ENCODE measurements at places on chromosomes 7 and 10.

DNA sequence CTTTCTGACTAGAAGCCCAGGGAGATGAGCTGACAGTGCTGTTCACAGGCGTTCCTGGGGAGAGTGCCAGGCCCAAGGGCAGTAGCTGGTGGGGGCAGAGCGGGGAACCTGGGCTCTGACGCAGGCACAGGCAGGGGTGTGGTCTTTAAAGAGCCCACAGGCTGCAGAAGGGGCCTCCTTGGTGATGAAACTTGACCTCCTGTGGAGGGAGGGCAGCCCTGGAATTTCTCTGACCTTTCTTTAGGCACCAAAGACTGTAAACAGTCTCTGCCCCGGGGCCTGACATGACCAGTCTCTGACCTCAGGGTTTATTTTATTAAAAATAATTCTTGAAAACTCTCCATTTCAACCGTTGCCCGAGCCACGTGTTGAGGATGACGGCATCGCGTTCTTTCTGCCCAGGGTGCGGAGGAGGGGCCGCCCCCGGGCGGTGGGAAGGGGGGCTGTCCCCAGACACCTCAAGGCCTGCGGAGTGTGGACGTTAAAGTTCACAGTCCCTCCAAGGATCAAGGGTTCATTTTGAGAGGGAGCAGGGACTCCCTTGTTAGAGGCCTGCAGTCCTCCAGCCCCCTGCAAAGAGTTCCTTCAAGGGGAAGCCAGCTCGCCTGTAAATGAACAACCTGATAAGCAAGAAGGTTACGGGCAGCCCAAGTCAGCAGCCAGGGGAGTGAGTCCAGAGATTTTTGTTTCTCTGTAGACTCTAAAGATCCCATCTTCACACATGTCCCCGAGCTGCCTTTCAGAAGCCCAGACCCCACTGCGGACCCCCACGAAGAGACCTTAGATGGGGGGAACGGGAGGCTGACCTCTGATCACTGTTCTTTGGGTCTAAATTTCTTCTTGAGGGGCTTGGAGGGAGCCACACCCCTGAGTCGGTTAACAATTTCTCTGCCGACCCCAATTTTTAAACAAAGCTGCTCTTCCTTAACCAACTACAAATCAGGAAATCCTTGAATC lies 128.9 kb downstream of the VIPR2 start:
- DNase-seq, result no peak

- DNase-seq, result no peak
These were observed 175.7 kb downstream of the GFRA1 start for GRCh38 chr10:116097239-116097784.

- DNase-seq, result peak; percentile 66
These were observed 18.0 kb downstream of the RNLS start for GRCh38 chr10:88565072-88565471.

- no peak for DNase-seq
These were observed 18.6 kb downstream of the CACNB2 start for GRCh38 chr10:18158773-18159265.

DNA sequence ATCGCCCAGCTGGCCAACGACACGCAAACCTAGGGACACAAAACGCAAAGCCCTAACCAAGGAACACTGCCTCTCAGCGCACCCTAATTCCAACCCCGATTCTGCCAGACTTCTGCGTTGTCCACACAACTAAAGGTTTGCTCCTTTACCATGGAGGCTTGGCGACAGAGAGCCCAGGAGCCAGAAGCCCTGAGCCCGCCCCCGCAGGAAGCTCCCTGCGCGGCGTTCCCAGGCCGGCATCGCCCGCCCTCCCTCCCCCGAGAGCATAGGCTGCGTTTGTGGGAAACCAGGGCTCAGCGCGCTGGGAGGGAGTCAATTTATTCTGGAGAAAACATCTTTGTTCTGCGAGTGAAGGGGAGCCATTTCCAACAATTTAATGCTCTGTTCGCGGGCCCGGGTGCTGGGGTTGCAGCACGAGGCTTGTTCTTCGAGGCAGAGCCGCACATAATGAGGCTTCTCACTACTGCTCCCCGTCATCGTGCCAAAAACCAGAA lies 103.9 kb downstream of the GRID1 start:
- DNase-seq, result no peak

GRCh38 chr10:34861293-34862021 lies 46.4 kb upstream of the PARD3 start:
- peak; percentile 55 for DNase-seq

DNA sequence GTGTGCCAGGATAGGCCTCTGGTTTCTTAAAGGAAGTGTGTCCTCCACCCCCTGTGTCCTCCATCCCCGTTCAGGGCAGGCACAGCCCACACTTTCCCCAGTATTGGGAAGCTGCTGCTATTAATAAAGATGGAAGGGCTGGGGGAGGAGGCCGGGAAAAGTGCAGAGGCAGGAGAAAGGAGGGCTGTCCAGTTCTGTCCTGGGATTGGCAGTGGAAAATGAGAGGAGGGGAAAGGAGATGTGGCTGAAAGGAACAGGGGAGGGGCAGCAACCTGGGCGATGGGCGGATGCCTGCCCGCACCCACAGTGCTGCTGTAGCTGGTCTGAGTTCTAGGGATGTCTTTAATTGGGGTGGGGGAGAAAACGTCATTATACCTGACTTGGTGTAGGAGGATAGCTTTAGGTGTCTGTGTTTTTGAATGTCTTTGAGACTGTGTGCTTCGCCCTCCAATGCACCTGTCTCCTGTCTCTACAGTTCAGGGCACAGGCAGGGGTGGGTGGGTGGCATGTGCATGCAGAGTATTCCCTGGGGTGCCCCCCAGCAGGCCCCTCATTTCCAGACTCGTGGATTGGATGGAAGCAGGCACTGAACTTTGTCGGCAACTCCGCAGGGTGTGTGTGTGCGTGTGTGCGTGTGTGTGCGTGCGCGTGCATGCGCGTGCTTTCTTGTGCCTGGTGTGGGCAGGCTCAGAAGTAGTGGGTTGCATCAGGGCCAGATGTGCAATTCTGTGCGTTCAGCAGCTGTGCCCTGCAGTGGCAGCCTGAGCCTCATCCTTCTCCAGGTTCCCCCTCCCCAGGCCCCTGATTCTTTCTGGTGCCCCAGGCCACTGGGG lies 2.5 kb downstream of the TRIM8 start:
- DNase-seq, result no peak

- DNase-seq, result no peak
These were observed 361.4 kb upstream of the NPSR1 start for GRCh38 chr7:34296663-34297062.

DNA sequence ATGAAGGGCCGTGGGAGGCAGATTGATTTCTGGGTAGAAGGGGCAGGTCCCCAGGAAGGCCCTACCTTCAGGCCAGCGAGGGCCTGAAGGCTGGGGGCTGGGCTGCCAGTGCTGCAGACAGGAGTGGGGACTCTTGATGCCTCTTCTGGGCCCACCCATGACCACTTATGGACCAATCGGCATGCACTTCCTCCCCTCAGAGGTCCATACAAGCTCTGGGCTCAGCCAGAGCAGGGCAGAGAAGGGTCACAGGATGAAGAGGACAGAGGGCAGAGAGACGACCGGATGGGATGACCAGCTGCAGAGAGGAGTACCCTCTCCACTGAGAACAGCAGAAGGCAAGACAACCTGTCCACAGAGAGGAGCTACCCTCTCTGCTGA lies 120.1 kb downstream of the DYNC2I1 start:
- DNase-seq, result no peak

- DNase-seq, result no peak
These were observed 145.1 kb upstream of the NOBOX start for GRCh38 chr7:144548556-144548955.

GRCh38 chr7:76260171-76260703 lies 42.2 kb upstream of the HSPB1 start:
- peak; percentile 95 for DNase-seq

DNA sequence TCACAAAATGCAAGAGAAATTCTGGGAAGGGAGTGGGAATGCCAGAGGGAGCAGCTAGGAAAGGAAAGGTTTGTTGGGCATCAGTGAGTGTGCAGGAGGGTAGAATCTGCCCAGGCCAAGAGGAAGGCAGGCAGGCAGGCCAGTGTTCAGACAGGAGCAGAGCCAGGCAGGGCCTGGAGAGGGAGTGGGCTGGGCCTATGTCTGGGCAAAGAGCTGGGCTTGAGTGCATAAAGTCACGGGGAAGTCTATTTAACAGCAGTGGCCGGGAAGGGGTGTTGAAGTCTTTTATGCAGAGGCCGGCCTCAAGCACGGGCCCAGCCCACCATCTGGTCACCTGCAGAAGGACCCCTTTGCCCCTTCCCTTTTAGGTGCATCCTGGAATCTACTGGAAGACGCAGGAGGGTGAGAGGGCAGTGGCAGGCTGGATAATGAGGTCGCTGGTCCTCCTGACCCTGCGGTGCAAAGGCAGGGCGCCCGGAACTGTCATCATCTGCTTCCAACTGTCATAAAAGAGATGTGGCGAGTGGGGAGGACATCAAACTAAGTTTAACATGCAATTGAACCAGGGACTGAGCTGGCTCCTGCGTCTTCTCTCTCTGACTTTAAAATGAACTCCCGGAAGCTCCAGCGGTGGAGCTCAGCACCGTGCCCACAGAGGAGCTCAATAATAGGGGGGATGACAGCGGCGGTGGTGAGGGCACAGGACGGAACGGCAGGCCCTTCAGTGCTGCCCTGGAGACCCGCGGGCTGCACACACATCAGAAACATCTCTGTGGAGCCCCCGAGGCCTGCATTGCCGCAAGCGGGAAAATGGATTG lies 29.5 kb downstream of the CARD11 start:
- DNase-seq, result no peak

GRCh38 chr7:155414547-155415492 lies 43.1 kb upstream of the EN2 start:
- no peak for DNase-seq

GRCh38 chr10:58028597-58029366 lies 238.9 kb downstream of the IPMK start:
- peak; percentile 55 for DNase-seq

DNA sequence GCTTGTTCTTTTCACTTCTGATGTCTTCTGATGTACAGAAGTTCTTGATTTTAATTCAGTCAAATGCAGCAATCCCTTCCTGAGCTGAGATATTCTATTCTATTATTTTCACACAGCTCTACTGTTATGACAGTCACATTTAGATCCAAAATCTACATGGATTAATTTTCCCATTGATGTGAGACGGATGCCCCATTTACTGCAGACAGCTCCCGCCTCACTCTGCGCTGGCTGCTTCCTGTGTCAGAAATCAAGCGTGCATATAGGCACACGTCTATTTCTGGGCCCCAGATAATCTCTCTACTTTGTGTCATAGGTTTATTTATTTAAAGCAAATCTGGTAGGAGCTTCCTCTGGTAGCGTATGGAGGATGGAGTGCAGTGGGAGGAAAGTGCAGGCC lies 6.7 kb downstream of the BNIP3 start:
- no peak for DNase-seq

- peak; percentile 22 for DNase-seq
These were observed 390.3 kb downstream of the MAGI2 start for GRCh38 chr7:79063019-79063698.

GRCh38 chr10:114259824-114260223 lies 20.8 kb downstream of the VWA2 start:
- no peak for DNase-seq

DNA sequence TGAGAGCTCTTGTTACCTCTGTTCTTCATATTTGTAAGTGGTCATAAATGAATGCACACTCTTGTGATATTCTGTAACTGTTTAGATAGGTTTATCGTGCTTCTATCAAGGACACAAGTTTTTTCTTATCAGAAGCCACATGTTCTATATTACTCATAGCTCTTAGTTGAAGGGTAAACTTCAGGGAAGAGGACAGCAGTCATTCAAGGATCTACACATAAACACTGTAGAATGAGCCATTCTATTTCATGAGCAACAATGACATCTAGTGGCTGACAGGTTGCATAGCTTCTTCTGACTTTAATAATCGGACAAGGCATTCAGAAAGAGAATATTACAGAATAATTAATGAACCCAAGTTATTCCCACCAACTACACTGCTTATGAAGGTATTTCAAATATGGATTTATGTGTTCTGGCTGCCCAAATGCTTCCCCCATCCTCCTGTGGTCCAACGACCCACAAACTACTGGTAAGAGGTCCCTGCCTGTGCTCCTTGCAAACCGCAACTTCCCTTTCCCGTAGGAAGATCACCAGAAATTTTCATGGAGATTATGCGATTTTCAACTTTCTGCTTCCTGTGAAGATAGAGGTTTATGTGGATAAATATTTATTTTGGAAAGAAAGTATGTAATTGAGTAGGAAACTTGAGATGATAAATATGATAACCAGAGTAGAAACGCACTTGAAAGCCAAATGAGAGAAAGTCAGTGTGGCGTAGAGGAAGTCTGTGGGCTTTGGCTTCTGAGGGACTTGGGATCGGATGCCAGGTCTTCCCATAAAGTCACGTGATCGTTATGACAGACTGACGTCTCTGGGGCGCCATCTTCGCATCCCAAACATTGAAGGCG lies 16.8 kb upstream of the ABCB5 start:
- DNase-seq, result peak; percentile 91

- DNase-seq, result no peak
These were observed 185.4 kb downstream of the JCAD start for GRCh38 chr10:29873941-29874484.

GRCh38 chr10:128993911-128994538 lies 473.0 kb upstream of the MGMT start:
- DNase-seq, result no peak

GRCh38 chr7:156582591-156583123 lies 57.9 kb upstream of the RNF32 start:
- DNase-seq, result no peak

- DNase-seq, result no peak
These were observed 3.2 kb upstream of the ATP6V1F start for GRCh38 chr7:128859232-128860157.

- DNase-seq, result no peak
These were observed 117.8 kb downstream of the EPC1 start for GRCh38 chr10:32229170-32229569.

DNA sequence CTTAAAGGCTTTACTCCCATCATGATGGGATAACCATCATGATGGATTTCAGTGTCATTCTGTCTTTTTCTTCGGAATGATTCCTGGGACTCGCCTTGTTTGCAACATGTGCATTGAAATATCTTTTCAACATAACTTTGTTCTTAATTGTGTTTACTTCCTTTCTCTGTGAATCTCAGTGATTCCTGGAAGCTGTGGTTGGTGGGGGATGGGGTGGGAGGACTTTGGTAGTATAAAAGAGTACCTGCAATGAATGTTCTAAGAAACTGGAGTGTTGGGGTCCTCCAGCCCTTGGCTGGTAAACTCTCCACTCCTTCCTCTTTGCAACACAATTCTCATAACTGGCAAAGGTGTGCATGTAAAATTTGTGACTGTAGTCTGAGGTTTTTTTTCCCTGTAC lies 11.5 kb upstream of the SH2D4B start:
- DNase-seq, result no peak

DNA sequence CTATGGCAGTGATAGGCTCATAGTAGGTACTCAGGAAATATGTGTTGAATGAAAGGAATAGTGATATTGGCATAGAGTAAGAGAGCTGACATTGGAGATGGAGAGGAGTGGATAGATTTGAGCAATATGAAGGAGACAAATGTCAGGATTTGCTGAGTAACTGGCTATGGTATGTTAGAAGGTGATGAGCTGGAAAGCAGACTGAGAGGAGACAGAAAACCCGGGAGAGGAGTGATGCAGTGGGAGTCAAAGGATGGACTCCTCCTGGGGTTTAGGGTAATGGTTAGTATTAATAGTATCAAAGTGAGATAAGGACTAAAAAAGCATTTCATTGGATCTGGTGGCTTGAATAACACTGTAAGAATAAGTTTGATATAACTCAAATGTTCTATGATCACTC lies 64.8 kb downstream of the CD36 start:
- DNase-seq, result no peak

Measured in DMS53 (cell line).